ENCODE measurements at places on chromosomes 4 and X.

DNA sequence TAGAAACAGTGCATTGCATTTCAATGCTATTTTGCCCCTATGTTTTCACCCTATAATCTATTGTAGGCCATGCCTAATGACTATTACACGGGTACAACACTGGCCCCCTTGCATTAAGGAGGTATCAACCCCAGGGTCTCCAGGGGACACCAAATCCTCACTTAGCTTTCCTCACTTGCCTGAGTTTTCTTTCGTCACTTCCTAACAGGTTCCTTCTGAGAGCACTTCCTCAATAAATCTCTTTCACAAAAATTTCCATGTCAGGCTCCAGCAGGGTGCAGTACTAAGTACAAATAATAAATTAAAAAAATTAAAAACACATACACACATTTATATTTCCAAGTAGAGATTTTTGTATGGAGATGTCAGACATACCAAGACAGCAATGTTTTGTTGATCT, 165.0 kb downstream of the RBM46 start:
- no peak for DNase-seq

DNA sequence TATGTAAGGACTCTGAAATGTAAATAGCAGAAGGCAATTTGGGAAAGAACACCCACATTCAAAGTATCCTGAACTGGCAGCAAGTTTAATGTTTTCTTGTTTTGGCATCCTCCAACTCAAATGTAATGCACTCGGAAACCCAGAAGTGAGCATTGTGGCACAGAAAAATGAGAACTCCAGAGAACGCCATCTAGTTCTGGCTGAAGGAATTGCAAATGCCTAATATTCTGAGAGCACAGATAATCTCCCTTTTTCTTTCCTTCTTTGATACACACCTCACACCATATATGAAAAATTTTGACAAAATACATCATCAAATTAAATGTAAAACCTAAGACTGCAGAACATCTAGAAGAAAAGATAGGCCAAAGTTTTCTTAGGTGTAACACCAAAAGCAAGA, 52.1 kb downstream of the PWWP3B start:
- no peak for DNase-seq

DNA sequence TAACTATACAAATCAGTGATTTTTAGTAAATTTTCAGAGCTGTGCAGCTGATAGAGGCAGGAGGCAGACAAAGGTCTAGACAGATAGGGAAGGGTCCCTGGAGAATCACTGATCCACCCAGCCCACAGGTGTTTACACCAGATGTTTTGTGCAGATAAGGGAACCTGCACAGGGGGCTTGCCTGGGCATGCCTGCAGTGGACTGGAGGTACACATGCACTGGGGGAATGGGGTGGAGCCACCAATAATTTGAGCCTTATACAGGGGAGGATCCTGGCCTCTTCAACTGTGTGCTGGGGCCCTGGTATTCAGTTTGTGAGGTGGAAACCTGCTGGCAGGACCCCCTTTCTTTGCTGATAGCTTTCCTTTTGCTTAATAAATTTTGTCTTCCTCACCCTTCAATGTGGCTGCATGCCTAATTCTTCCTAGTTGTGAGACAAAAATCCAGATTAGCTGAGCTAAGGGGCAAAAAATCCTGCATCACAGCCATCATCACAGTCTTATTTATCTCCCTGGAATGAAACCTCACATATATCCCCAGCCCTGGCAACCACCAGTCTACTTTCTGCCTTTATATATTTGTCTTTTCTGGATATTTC, 102.8 kb downstream of the KDM6A start:
- no peak for DNase-seq

DNA sequence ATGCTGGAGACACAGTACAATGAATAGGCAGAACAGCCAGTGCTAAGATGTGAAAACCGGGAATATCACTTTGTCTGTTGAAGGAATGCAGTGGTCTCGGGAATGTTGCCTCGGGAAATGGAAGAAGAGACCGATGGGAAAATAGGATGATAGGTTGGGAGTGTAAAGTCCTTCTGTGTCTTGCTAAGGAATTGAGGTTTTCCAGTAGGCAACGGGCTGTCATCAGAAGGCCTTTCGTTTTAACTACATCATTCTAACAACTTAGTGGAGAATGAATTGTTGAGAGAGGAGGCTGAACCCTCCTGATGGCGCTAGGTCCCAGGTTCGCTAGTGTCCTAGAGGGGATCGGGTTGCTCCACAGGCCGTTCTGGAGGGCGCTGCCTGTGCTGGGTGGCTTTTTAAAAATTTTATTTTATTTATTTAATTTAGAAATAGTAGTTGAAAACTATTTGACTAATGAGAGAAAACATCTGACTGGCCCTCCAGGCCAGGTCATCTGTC, 730 bp downstream of the VBP1 start:
- no peak for DNase-seq

DNA sequence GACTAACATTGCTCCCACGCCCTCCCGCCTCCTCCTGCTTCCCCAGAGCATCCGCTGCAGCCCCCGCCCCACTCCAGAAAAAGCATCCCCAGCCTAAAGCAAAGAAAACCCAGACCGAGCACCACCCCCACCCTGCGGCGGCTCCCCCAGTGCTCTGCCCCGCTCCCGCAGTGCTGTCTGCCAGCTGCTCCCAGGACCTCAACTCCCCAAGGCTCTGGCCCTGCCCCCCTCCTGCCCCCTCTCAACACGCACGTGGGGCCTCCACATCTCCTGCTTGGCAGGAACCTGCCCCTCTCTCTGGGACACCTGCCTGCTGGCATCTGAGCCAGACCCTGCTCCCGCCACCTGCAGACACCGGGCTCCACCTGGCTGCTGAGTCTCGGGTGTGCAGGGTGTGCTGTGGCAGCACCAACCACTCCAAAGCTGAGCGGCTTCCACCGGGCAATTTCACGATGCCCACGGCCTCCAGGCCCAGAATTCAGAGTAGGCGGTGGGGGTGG, 79.4 kb downstream of the FAM53A start:
- no peak for DNase-seq

DNA sequence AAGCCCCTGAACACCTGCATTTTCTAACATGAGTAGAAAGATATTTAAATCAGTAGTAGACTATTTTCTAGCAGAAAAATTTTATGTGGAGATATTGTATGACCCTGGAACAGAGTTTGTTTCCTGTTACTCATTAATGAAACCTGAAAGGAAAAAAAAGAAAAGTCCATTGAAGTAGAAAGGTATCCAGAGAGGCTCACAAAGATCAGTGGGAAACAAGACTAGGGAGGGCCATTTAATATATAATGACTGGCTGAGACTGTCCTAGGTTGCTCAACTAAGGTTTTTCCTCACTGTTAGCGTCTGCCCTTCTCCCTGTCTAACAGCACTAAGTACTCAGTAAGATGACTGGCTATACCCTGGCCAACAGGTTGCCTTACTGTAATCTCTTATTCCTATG, 788.6 kb downstream of the GLUD2 start:
- no peak for DNase-seq

GRCh38 chrX:129694805-129695204, 40.0 kb upstream of the APLN start:
- DNase-seq = no peak

DNA sequence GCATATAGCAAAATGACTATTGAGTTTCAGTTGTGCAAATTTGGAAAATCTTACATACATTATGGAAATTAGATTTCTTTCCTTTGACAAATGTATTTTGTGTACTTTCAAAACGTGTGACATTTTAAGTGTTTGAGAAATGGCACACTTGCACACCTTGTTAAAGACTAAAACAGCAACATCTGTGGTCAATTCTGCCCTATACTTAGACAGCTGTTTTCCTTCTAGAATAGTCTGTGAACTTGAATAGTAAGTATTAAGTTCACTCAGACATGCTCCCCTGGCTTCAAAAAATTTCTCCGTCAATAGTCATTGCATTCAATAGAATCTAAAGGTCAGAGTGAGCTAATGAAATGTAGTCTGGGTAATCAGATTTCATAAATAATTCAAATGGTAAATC, 21.7 kb upstream of the TBC1D9 start:
- no peak for DNase-seq

GRCh38 chr4:108008721-108009120, 19.0 kb downstream of the HADH start:
- DNase-seq = no peak

DNA sequence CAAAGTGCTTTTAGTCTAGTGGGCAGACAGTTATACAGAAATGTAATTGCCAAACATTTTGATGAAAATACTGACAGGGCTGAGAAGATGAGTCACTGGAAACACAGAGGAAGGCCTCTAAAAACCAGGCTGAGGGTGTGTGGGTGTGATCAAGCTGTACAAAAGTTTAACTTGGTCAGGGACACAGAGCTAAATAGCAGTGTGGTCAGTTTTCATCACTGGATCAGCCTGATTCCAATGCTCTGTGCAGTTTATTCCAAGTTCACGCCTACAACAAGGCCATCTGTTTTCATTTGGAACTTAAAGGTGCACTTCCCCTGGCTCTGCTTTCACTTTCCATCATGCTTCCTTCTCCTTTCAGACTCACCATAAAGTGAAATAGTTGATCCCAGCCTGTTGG, 10.6 kb downstream of the CENPVL3 start:
- no peak for DNase-seq

GRCh38 chrX:107726816-107727534, 48.6 kb downstream of the TSC22D3 start:
- DNase-seq = no peak

GRCh38 chr4:23956601-23957364, 66.9 kb upstream of the PPARGC1A start:
- DNase-seq = no peak

DNA sequence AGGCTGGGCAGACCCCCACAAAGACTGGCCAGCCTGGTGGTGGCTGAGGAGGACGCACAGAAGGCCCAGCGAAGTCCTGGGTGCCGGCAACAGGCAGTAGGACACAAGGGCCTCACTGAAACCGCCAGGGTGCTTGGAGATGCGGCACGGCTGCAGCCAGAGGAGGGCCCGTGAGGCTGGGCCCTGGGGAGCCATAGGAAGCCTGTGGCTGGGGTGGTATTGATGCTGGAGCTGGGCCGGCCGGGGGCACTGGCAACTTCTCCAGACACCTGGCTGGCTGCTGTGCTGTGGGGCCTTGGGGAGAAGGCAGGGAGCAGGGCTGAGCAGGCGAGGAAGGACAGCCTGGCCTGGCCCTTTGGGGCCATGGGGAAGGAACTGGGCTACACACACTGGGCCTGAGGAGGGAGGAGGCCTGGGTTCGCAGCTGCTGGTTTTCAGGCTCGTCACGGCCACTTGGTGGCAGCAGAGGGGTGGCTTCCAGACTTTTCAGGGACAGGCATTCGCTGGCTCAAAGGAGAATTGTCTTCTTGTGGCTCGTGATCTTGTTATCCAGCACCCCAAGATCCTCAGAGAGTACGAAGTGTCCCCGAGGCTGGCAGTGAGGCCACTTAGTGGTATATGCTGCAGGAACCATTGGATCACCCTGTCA, 37.2 kb downstream of the ATP2B3 start:
- peak; percentile 24 for DNase-seq

GRCh38 chrX:12297353-12297752, 159.1 kb downstream of the FRMPD4 start:
- DNase-seq = no peak

DNA sequence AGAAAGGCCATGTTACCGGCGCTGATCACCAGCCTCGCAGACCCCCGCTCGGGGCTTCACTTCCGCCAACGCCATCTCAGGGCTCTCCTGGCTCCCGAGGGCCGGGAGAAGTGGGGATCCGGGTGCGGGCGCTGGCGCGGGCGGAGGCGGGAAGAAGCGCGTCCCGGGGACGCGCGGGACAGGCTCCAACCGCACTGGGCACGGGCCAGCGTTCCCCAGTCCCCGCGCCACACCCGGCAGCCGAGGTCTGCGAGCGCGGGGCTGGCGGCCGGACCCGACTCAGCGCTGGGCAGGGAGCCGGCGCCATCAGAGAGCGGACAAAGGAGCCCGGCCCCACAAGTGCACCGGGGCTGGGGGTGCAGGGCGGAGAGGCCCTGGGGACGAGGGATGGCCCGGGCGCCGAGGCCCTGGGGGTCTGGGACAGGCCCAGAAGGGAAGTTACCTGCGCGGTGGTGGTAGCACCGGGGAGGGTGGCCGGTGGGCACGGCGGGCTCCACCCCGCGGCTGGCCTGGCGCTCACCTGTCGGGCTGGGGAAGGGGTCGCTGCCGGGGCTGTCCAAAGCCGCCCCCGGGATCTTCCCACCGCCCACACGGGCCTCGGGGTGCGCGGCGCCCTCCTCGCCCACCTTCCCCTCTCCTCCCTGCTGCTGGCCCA, 449 bp downstream of the CTPS2 start:
- no peak for DNase-seq

GRCh38 chr4:94400191-94400590, 51.6 kb upstream of the PDLIM5 start:
- no peak for DNase-seq

GRCh38 chrX:112997991-112998390, 157.4 kb upstream of the AMOT start:
- no peak for DNase-seq

DNA sequence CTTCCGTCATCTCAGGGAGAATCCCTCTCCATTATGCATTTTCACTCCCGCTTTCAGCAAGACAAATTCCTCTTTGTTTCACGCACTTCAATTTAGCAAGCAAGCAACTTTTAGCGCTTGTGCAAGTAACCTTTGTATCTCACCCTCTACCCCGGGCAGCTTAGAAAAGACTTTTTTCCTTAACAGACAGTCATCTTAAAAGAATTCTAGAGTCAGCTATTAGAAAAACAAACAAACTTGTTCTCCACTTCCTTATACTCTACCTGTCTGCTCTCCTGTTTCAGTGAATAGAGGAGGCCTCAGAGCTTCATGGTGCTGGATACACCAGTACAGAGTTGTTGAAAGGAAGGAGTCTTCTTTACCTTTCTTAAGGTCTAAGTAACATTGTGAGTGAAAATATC, 12.1 kb downstream of the TIGD2 start:
- no peak for DNase-seq

GRCh38 chr4:66430856-66431255, 760.6 kb upstream of the EPHA5 start:
- no peak for DNase-seq

DNA sequence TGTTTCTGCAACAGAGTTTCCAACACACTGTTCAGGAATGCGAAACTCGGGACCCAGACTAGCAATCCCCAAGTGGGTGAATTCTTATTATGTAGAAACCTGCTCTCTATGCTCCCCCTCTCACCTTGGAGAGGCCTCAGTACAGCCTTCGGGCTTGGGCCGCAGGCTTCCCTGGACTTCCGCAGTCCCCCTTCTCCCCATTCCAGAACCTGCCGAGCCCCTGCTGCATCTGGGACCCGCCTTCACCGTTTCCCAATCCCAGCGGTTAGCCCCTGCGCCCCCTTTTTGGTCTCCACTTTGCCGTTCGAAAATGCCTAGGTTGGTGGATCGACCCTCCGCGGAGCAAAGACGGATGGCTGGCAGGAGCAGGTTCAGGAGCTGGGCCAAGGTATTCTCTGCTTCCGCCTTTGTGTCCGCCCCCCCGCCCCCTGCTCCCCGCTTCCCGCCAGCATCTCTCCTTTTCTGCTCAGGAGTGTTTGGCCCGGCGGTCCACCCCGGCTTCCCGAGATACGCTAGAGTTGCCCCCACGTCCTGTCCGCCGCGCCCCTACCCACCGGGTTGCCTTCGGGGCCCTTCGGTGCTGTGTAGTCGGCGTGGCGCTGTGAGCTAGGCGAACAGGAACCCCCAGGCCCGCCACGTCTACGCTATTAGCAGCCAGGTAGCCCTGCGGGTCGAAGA, 11.5 kb downstream of the HAND2 start:
- DNase-seq = no peak

- DNase-seq = no peak
Measured at GRCh38 chr4:177239477-177239876, 70.2 kb upstream of the NEIL3 start.

- no peak for DNase-seq
Measured at GRCh38 chr4:52164116-52164515, 113.0 kb downstream of the SPATA18 start.

Measured in HCT116 (cell line).